ENCODE measurements at places on chromosomes 6 and 20.

- no peak for ATAC-seq
Observed at GRCh38 chr20:50194422-50194830, 3.8 kb downstream of the CEBPB start.

- ATAC-seq: no peak
Observed at GRCh38 chr6:127791779-127792528, 108.9 kb downstream of the THEMIS start.

- no peak for ATAC-seq
Observed at GRCh38 chr6:1797801-1798200, 188.1 kb downstream of the FOXC1 start.

DNA sequence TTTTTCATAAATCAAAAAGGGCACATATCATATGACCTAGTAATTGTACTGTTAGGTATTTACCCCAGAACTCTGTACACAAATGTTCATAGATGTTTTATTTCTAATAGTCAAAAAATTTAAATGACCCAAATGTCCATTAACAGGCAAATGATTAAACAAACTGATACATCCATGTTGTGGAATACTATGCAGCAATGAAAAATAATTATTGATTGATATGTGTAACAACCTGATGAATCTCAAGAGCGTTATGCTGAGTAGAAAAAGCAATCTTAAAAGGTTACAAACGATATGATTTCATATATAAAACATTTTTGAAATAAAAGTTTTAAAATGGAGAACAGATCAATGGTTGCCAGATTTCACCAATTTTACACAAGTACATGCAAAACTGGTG, 18.1 kb downstream of the HTR1B start:
- no peak for ATAC-seq

DNA sequence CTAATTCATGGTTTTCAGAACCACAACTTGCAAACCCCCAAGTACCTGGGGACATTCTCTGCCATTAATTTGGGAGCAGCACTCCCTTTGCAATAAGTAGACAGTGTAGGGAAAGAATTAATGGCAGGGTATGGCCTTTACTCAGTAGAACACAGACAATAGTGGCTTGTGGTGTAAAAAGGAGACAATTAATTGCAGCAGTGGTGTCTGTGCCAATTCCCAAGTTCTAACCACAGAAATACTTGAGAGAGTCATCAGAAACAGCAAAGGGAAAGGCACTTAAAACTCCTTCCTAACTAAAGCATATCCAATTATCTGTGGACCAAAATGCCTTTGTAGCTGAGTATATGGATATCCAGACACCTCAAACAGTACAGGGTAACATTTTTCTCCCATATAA, 257.6 kb upstream of the POU3F2 start:
- ATAC-seq: no peak

DNA sequence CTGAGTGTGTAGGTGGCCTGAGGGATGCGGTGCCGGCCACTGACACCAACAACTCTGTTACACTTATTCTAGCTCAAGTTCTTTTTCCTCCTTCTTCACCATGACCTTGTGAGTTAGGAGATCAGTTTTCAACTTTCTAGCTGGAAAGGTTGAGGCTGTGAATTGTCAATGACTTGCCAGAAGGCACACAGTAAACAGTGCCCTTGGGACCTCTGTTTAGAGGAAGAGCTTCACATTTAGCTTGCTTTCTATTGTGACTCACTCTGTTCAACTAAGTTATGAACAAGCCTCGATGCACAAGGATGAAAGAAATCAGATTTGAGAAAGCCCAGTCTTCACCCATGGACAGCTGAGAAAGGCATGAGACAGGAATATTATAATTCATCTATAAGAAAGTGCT, 455.6 kb downstream of the MAFB start:
- ATAC-seq: no peak

- no peak for ATAC-seq
Observed at GRCh38 chr6:119966484-119966883, 616.9 kb upstream of the MAN1A1 start.

- peak; percentile 98 for ATAC-seq
Observed at GRCh38 chr6:146878168-146878951, 279.6 kb downstream of the ADGB start.

DNA sequence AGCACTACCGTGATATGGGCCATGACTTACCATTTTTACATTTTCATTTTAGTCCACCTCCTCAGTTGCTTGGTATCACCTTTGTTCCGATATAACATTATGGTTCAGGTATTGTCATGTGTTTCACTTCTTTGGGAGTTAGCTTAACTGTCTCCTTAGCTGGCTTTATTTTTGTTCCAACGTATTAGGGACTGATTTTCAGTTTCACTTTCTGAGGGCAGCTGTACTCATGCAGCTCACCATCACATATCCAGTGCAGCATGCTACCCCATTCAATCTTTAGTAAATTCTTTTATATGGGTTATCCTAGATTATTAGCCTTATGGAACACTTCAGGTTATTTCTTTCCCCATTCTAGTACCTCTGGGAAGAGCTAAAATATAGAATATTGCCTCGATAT, 362.2 kb upstream of the IRAK1BP1 start:
- no peak for ATAC-seq

DNA sequence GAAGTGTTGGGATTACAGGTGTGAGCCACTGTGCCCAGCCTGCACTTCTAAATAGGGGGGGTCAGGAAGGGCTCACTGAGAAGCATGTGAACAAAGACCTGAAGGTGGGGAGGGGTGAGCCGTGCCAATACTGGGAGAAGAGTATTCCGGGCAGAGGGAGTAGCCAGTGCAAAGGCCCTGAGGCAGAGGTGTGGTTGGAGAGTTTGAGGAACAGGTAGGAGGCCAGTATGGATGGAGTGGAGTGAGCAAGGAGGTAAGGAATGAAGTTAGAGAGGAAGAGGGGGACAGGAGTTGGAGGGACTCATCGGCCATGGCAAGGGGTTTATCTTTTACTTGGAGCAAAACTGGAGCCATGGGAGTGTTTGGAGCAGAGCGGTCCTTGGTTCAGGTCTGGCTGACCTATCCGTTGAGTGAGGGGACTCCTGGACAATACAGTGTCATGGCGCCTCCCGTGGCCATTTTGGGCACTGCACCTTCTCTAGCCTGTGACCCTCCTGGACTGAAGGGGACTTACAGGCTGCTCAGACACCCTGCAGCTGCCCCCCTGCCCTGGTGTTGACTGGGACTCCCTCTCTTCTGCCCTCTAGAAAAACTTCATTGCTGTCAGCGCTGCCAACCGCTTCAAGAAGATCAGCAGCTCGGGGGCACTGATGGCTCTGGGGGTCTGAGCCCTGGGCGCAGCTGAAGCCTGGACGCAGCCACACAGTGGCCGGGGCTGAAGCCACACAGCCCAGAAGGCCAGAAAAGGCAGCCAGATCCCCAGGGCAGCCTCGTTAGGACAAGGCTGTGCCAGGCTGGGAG, 12.1 kb downstream of the FOXS1 start:
- no peak for ATAC-seq

DNA sequence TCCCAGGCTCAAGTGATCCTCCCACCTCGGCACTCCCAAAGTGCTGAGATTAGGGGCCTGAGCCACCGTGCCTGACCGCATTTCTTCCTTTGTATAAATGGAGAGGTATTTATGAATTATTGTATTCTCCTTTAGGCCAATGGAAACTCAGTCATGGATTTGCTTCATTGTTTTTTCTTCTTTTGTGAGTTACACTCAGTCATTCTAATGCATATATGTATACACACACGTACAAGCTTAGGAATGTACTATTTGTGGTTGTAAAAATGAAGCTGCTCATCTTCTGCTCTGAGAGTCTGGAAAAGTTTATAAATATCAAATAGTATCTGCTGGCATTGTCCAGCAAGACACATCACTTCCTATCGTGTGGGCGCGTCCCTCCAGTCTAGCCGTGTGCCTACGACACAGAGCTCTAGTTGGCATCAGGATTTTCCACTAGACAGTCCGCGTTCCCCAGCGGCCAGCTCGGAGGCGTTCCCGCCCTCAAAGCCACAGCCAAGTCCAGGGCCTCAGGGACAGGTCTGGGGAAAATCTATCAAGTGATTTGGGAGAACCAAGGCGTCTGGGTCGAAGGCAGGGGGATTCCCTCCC, 215.2 kb downstream of the NFATC2 start:
- no peak for ATAC-seq

DNA sequence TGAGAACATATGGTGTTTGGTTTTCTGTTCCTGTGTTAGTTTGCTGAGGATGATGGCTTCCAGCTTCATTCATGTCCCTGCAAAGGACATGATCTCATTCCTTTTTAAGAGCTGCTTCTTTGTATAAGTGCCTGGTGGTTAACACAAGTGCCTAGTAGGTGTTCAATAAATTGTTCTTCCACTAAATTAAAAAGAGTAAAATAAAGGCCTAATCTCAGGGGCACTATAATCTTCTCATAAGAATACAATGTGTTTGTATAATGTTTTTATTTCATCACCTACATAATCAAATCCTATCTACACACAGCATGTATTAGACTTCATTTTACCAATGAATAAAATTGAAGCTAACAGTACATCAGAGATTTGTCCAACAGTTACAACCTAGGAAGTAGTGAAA, 252.7 kb downstream of the KHDC1L start:
- ATAC-seq: no peak

DNA sequence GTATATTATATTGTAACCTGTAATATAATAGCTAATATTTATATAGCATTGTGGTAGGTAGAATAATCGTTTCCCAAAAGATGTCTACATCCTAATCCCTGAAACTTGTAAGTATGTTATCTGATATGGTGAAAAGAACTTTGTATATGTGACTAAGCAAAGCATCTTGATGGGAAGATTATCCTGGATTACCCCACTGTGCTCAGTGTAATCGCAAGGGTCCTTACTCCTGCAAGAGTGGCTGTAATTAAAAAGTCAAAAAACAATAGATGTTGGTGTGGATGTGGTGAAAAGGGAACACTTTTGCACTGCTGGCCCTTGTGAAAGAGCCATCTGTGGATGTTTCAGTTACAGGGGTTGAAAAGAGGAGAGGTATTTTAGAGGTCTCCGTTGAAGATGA, 95.2 kb downstream of the EDN1 start:
- ATAC-seq: no peak

- no peak for ATAC-seq
Observed at GRCh38 chr6:28656715-28657114, 131.0 kb downstream of the GPX5 start.

DNA sequence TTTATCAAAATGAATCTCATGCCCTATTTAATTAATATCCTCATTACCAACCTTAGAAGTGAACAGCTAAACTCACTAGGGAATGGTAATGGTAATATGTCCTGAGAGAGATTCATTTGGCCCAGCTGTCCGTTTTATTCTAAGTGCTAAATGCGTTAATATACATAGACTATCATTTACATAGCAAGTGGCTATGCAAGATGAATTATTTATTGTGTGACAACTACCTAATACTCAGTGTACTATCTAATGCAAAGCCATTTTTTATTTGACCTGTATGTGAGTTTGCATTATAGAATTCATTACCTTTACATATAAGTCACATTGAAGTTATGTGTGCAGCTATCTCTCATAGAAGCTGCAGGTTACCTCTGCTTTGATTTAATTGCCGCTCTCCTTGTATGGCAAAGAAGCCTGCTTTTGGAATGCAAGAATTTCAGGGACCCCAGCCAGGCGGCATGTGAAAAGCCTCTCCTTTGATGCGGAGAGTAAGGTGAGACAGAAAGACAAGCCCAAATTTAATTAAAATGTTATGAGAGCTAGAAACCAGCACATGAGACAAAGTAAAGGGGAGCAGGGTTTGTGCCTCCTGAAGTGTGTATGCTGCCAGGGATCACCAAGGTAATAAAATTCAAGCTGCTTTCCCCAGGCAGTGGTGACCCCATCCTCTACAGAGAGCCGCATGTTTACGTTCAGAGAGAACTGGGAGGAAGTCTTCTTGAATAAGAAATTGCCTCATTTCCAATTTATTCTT, 693.0 kb upstream of the MAP3K7 start:
- no peak for ATAC-seq

Measured in esophagus mucosa (tissue), 1 donor.